ENCODE measurements at places on chromosomes 4 and X.

DNA sequence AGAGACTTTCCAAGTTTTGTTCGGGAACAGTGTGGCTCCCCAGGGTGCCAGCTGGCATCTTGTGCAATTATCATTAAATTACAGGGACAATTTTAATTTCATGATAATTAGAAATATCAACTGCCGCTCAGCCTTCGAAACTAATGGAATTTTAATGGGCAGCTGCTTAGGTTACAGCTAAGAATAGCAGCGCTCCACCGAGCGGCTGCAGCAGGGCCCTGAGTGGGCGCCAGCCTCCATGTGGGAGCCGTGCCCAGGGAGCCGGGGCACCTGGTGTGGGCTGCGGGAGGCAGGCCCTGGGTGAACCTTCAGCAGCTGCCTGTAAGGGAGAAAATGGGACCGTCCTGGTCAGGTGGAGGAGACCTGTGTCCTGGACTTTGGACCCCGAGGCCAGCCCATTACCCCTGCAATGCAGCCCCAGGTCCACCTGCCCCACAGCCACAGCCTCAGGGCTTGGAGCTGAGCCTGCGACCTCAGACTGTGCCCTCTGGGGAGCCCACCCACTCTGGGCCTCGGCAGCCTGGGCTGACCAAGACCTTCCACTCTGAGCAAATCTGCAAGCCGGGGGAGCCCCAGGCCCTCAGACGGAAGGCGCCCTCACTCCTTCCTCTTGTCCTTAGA, 21.1 kb downstream of the MSANTD1 start:
- no peak for DNase-seq

GRCh38 chr4:86999136-86999643, 64.4 kb downstream of the AFF1 start:
- DNase-seq = no peak

DNA sequence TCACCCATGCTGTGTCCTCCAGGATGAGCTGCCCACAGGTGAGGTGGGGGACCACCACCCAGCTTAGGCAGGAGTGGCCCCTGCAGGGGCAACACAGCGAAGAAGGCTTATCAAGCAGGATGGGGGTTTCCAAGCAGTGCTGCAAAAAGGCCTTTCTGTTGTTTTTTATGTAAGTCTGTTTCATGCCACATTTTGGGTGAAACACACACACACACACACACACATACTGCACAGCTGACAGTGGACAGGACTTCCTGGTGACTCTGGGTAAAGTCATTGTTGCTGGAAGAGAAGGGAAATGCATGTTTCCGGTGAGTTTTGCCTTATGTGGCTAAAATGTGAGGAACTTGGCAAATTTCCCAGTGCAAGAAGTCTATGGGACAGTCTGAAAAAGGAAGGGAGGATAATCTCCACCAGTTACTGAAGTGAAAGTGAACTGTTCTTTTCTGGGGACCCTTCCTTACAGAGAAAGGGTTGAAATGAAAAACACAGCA, 119.2 kb downstream of the IRF2 start:
- no peak for DNase-seq

- DNase-seq = no peak
These were observed 25.9 kb downstream of the CC2D2A start for GRCh38 chr4:15495621-15496020.

- DNase-seq = no peak
These were observed 161.7 kb downstream of the DCHS2 start for GRCh38 chr4:154329939-154330338.

DNA sequence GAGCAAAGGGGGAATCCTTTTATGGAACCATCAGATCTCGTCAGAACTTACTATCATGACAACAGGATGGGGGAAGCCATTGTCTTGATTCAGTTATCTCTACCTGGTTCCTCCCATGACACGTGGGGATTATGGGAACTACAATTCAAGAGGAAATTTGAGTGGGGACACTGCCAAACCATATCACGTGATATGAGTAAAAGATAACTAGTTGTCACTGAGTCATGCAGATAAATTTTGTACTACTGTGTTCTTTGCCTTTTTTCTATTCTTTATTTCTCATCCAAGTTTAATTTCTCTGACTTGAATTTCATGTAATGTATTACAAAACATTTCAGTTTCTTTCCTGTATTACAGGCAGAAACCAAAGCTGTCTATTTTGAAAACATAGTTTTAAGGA, 383.2 kb downstream of the EPHA5 start:
- no peak for DNase-seq

DNA sequence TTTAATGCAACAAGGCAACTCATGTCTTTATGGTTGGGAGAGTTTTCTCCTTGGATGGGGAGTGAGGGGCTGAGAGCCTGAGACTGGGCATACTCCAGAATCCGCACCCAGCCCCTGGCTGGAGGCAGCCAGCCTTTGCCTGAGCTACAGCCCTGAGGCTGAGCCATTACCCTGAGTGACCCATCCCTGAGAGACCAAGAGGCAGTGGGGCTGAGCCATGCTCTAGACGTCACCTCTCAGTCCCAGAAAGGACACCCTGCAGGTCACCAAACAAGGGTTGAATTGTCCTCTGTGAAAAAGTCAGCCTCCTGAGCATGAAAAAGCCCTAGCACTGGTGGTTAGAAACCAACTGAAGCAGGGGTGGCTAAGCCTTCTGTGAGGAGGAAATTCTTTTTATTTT, 151.2 kb upstream of the GATB start:
- DNase-seq = no peak

DNA sequence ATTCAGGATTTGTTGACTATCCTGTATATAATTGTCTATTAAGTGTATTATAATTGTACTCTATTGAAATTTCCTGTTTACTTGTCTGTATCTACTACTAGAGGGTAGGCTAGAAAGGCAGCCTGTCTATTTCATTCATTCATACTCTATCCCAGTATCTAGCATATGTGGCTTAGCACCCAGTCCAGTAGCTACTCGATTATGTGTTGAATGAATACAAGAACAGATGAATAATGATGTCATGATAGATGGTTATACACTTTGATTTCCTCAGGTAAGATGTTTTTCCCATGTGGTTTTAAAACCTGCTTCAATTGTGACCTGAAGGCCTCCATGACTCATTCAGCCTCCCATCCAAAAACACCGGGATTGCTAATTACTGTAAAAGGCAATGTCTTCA, 68.0 kb downstream of the IL21 start:
- no peak for DNase-seq

GRCh38 chr4:159142241-159142640, 39.4 kb downstream of the RAPGEF2 start:
- DNase-seq = no peak

- DNase-seq = no peak
These were observed 2.3 kb downstream of the HNRNPD start for GRCh38 chr4:82371497-82371896.

DNA sequence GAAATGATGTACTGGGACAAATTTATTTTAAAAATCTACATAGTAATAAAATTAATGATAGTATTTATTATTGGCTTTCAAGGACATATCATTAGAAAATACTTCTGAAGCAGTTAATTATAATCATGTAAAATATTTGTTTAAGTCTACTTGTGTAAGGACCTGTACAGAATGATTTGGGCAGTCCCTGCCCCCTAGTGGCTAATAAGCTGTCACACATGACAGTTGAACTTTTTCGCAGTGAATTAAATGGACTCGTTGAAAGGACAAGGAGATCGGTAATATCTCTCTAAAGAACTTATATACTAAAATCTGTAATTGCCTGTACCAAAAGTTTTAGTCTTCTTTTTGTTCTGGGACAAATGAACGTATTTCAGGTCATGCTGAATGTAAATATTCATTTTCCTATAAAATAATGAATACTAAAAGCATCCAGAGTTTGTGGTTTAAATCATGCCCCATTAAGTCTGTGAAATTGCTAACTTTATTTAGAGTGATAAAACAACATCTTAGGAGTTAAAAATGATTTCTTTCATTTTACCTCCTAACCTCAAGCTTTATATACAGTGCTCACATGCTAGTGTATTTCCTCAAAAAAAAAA, 13.6 kb downstream of the EXOC1 start:
- peak; percentile 43 for DNase-seq

GRCh38 chr4:13349096-13349495, 135.0 kb downstream of the RAB28 start:
- DNase-seq = no peak

- no peak for DNase-seq
These were observed 31.5 kb upstream of the PUDP start for GRCh38 chrX:7179446-7179845.

- no peak for DNase-seq
These were observed 82.1 kb upstream of the IQCM start for GRCh38 chr4:149897783-149898182.

- no peak for DNase-seq
These were observed 167.9 kb downstream of the MAML3 start for GRCh38 chr4:139986106-139986505.

- DNase-seq = no peak
These were observed 62.4 kb downstream of the AFF2 start for GRCh38 chrX:148562846-148563245.

DNA sequence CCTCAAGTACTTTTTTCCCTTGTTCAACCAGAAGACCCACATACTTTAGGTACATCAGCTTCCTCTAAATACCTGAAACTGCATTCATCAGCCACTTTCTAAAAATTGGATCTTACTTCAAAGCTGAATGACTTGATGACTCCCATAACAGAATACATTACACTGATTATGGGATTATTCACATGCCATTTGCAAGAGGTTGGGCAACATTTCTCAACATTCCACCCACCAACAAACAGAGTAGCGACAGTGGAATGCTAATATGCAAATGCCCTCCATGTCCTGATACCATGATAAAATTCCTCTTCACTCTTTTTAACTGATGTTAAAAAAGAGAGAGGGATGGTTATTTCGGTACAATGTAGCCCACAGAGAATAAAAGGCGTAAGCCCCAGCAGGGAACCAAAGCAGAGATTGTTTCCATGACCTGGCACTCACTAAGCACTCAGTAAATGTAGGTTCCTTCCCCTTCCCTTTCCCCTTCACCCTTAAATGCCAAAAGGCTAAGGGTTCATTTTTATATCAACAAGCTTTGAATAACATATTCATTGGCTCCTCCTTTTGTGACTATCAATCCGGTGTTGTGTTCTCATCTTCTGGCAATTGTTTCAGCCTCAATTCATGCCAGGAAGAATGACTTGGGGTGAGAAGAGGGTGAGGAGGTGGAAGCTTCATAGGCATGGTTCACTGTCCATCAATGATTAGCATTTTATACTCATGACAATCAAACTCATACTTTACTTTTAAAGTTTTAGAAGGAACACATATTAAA, 317.2 kb downstream of the DHX15 start:
- DNase-seq = no peak

DNA sequence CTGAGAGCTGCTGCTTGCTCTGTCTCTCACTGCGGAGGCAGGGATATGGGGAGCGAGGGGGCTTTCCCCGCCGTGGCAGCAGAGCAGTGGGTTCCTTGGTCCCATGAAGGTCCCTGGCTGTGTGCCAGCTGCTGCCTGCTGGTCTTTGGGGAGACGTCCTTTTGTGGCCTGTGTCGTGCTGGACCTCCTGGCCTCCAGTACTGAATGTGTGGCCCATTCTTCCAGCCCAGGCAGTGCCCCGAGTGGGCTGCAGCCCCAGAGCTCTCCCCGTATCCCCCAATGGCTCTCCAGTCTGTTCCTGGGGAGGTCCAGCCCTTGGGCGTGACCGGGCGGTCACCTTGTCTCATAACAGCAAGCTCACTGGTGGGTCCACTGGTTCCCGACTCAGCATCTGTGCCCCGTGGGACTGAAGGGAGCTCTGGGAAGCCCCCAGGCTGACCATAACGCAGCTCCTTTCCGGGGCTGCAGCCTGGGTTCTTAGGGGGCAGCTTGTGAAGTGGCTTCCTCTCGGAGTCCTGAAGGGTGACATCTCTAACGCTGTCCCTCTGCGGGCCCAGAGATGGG, 115.6 kb downstream of the SMIM20 start:
- no peak for DNase-seq

DNA sequence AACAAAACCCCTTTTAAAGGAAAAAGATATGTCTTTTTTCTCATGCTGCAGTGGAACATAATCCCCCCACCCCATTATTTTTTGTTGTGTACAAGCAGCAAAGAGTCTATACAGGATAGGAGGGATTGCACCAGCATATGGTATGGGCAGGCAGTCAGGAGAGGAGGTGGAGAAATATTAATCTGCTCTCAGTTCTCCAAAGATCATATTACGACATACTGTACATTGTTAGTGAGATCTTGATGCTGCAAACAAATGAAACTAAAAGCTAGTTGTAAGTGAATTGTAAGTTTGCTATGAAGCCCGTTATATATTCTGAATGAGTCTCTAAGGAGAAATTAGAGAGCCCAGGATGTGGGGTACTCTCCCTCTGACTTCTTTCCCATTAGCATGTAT, 75.3 kb downstream of the RAPGEF2 start:
- no peak for DNase-seq

GRCh38 chr4:22824091-22824490, 131.4 kb downstream of the GBA3 start:
- no peak for DNase-seq
